ENCODE measurements at places on chromosomes 11 and 22. TPM values are rescaled to one million over a fixed set of nuclear protein-coding genes. Genes with fewer than 3 reads are reported as not detected.
A peak's percentile ranks its signal among the peaks of the same experiment; 100 is the strongest.

The APOBEC3H gene
- 0.13 TPM for polyA plus RNA-seq

DNA sequence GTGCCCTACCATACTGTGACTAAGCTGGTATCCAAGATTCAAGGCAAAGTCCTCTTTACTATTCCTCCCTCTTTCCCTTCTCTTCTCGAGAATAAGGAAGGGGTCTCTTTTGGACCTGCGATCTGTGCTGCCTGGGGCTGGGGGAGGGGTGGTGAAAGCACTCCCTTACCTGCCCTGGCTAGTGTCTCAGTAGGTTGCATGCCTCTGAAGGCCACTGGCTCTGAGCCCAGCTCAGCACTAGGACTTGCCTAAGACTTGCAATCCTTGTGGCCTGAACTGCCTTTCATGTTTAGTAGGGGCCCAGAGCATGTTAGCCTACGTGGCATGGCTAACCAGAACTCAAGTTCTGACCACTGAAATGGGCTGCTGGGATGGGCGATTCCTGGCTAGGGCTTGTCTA is 13.0 kb upstream of the REXO2 start:
- no peak for DNase-seq

GRCh38 chr11:103768816-103769215 is 267.6 kb upstream of the DDI1 start:
- DNase-seq: no peak

DNA sequence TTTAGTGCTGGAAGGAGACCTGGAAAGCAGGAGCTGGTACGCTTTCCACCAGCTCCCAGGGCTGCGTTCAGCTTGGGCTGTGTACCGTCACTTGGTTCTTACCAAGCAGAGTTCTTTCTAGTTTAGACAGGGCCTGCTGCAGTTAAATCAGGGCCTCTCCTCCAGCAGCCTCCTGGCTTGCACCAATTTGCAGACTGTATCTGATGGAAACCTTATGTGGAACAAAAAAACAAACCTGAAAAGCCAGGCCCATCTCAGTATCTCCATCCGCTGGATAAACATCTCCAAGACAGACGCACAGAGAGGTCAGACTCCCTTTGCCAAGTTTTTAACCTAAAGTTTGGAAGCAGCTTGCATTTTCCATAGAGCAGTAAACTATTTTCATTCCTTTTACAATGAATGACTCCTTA is 288.6 kb upstream of the SORL1-AS1 start:
- peak; percentile 44 for DNase-seq

- no peak for DNase-seq
Measured at GRCh38 chr11:7691759-7692350, 14.4 kb downstream of the OVCH2 start.

The API5 gene
- polyA plus RNA-seq: 128 TPM

All from renal cortex interstitium (tissue), 15 donors.